Hepatocyte (in vitro differentiated cells): ENCODE measurements at places on chromosomes 7 and 10.
A peak's percentile ranks its signal among the peaks of the same experiment; 100 is the strongest.

DNA sequence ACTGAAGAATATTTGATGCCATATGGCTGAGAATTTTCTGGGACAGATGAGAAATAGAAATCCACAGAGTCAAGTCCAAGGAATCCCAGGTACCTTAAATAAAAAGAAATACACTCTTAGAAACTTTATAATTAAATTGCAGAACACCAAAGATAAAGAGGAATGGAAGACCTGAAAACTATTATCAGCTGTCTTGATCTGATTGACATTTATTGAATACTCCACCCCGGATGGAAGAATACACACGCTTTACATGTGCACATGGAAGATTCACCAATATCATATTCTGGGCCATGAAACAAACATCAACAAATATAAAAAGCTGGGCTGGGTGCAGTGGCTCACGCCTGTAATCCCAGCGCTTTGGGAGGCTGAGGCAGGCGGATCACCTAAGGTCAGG, 81.6 kb downstream of the EXOC6 start:
- no peak for DNase-seq

GRCh38 chr7:157151626-157152339, 13.1 kb downstream of the UBE3C start:
- no peak for DNase-seq

DNA sequence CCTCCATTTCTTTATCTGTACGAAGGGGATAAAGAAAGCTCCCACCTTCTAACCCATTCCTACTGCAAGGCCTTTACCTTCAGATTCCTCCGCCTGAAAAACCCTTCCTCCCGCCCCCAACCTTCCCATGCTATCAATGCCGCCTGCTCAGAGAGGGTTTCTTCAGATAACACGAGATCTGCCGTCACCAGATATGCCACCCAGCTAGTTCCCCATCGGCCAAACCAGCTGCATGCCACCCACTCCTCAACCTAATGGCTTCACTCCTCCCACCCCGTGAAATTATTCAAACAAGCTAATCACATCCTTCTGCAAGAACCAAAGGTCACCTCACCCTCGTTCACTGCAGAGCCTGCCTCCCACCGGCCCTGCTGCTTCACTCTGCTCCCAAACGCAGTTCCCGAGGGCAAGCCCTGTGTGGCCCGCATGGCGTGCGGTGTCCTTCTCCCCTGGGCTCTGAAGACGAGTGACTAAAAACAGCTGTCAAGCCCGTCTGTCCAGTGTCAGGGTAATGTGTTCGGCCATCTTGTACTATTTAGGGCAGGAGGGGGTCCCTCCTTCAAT, 46.8 kb upstream of the TMEM213 start:
- no peak for DNase-seq

GRCh38 chr10:108562105-108562504, 1361.2 kb downstream of the XPNPEP1 start:
- DNase-seq, result no peak

- no peak for DNase-seq
Measured at GRCh38 chr10:89785095-89785494, 83.7 kb downstream of the KIF20B start.

DNA sequence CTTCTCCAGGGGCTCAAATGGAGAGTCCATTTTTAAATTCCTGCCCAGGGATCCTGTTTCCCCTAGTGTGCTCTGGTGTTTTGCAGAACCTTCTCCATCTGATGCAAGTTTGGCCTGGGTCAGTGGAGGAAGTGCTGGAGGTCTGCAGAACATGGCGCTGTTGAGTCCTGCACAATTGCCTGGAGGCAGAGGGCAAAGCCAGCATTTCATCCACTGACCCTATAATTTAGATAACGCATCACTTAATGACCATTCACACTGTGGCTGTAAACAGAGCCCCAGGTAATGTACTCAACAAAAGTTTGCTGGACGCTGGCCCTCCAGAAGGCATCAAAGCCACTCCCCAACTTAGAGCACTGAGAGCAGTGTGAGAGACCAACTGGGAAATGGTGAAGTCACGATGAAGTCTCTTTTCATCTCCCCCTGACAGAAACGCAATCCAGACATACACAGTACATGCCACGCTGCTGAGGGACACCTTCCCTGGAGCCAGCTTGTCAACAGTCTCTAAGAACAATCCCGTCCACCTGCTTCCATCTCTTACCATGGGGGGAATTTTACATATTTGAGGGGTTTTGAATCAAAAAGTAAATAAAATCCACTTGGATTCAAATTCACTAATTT, 13.4 kb downstream of the C10orf71 start:
- no peak for DNase-seq

- DNase-seq, result no peak
Measured at GRCh38 chr10:18229826-18230225, 89.6 kb downstream of the CACNB2 start.

DNA sequence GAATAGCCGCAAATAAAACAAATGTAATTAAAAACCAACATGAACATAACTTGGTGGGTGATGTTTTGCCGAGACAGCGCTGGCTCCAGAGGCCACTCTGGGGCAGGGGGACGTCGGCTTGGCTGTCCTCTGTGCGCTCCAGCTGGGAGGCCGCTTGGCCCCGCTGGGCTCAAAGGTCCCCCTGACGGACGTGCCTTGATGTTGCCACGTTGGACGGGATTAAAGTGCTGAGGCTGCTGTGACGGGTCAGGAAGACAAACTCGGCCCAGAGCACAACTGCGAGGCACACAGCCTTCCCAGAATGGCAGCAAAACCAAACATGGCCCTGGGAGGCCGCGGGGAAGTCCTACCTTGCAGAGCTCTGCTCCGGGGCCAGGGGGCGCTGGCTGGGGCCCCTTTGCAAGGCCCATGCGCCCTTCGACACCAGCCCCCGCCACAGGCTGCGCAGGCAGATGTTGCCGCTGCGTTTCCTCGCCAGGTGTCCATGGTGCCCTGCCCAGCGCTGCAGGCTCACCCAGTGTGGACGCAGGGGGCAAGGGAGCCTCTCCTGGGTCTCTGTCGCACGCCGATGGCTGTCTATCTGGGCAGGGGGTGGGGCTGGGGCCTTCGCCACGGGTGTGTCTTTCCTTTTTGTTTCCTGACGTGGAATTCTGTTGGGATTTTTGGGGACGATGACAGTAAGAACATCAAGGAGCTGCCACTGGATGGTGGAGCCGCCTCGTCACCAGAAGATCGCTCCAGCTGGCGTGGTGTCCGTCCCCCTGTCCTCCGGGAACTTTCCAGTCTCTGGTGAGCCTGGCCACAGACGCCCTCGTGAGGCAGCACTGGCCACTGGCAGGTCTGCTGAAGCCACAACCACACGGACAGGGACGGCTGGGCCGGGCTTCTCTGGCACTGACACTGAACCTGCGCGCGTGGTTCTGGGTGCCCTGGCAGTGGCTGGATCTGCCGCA, 99.6 kb upstream of the DIP2C start:
- peak; percentile 80 for DNase-seq

DNA sequence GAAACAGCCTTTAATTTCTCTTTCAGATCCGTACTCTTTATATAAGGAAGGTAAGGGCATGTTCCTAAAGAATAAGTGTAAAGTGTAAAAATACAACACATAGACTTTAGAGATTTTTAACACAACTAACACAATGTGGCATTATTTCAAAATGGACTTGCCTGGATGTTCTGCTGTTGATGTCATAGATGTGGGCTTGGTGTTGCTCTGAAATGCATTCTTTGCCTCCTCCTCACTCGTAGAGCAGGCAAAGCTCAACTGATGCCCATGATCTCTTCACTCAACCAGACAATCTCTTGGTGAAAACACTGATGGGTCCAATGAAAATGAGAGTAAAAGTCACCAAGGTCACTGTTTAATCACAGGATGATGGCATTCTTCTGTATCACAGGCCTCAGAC, 174.2 kb upstream of the TCERG1L start:
- no peak for DNase-seq

- no peak for DNase-seq
Measured at GRCh38 chr7:36148422-36149065, 4.5 kb upstream of the EEPD1 start.

GRCh38 chr7:147861058-147861716, 729.4 kb upstream of the C7orf33 start:
- no peak for DNase-seq

DNA sequence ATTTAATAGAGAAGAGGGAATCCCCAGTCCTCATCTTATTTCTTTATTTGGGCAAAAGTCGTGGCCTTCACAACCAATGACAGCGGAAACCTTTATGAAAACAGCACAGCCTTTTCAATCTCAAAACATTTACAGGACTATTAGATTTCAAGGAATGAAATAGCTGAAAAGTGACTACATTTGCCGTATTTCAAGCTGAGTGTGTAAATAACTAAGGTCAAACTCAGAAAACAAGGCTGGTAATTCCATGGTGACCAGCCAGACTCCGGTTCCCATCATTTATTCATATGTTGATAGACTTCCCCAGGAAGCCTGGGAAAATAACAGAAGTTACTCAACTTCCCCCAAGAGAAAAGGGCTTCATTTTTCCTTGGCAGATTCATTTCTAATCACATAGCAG, 457.3 kb upstream of the NFE2L3 start:
- no peak for DNase-seq

- no peak for DNase-seq
Measured at GRCh38 chr7:21426286-21427181, 1.3 kb upstream of the SP4 start.

DNA sequence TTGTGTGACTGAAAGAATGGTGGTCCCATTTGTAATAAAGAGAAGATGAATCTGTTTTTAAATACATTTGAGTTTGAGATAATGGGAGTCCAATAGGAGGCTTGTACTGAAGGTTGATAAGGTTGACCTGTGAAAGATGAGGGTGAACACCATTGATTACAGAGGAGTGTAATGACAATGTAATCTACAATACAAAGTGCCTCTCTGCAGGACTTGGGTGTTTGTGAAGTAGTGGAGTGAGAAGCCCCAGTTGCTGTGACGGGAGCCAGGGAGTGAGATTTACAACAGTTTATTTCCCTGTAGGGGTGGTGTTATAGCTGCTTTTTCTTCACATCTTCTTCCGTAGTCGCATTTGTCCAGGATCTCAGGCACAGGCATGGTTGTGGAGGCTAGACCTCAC, 189.9 kb downstream of the EXOC4 start:
- no peak for DNase-seq

GRCh38 chr10:71253981-71254818, 41.8 kb downstream of the UNC5B start:
- DNase-seq, result no peak

DNA sequence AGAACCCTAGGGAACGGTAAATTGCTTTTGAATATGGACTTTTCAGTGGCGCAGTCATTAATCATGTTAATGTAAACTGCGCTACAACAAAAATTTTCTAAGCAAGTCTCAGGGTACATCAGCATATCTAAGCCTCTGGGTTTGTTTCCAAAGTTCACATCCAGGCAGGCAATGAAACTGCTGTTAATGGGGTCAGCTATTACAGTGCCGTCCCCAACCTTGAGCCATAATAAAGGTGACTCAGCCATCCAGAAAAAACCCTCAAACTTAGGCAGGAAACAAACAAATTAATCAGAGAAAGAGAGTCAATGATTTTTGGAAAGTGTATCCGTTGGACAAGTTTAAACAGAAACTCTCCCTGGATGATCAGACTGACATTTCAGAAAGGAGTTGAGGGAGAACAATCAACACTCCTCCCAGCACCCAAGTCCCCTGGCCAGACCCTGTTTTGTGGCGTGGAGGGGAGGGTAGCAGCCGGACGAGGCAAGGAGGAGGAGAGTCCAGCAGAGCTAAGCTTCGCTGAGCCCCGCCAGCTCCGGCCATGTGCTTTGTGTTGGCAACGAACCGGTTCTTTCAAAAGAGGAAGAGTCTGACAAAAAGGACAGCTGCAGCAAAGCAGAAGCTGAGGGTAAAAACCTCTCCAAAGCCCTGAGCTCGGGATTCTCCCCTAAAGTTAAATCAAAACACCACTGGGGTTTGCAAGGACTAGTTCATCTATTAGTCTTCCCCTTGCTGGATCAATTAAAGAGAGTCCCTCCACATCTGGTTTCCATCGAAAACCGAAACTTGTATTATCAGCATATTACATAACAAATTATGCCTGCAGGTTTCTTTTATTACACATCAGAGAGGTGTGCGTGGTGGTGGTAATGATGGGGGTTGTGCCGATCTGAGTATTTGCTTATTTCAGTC, 3.6 kb downstream of the FAM53B start:
- DNase-seq, result peak; percentile 52

- no peak for DNase-seq
Measured at GRCh38 chr10:96478355-96478754, 35.4 kb downstream of the TLL2 start.

GRCh38 chr10:101284744-101285463, 55.6 kb upstream of the LBX1 start:
- no peak for DNase-seq

GRCh38 chr10:121302541-121303180, 295.6 kb downstream of the FGFR2 start:
- DNase-seq, result no peak

GRCh38 chr10:75911426-75911825, 480.0 kb downstream of the LRMDA start:
- no peak for DNase-seq

DNA sequence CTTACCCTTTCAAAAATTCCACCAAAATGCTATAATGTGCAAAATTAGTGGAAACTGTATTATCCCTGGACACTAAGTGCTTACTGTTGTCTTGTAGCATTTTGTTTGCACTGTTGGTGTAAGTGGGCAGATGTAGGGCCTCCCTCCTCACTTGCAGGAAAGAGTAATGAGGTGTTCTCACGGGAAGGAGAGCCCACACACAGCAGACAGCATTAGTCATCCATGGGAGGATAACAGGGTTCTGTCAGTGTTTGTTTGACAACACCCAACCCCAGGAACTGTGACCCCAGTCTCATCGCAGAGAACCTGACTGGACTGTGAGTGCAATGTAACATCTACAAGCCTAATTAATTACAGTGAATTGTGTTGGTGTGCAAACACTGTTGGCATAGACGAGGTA, 58.7 kb upstream of the VSTM2A start:
- DNase-seq, result no peak

GRCh38 chr7:158541346-158542010, 46.1 kb downstream of the PTPRN2 start:
- no peak for DNase-seq

DNA sequence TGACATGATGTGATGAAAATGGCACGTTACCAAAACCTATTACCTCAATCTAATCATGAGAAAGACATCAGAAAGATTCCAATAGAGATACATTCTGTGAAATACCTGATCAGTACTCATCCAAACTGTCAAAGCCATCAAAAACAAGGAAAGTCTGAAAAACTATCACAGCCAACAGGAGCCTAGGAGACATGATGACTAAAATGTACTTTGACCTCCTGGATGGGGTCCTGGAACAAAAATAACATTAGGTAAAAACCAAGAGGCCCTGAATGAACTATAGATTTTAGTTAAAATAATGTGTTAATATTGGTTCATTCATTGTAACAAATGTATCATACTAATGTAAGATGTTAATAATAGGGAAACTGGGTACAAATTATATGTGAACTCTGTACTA, 113.9 kb upstream of the LRGUK start:
- no peak for DNase-seq

DNA sequence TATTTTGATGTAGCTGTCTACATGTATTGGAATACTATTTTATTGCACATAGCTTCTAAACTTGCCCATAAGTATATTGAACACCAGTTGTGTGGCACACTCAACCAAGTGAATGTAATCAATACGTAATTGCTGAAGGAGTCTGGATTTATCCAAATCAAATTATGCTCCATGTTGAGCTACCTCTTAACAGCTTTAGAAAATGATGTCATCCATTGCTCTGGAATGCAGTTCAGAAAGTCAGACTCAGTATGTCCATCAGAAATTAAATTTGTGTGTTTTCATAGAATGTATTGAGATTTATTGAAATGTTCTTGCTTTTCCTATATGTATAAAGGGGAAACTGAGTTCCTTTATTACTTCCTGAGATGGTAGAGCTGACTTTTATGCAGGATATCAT, 25.0 kb upstream of the CCAR1 start:
- no peak for DNase-seq
